GM04503 (cell line): ENCODE measurements at places on chromosomes 7 and 10.

DNA sequence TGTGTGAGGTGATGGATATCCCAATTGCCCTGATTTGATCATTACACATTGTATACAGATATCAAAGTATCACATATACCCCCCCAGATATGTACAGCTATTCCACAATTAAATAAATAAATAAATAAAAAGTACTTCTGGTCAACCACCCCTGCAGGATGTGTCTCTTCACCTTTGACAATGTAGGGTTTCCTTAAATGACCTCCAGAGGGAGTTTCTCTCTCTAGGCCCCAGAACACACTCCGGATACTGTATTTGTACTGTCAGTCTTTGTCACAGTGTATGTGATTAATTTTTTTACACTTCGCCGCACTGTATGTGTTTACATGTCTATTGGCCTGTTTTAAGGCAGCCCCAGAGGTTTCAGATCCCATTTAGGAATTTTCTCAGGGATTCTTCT lies 123.6 kb downstream of the ADCYAP1R1 start:
- DNase-seq, result no peak

GRCh38 chr10:27369880-27370279 lies 129.3 kb upstream of the ACBD5 start:
- DNase-seq, result no peak

DNA sequence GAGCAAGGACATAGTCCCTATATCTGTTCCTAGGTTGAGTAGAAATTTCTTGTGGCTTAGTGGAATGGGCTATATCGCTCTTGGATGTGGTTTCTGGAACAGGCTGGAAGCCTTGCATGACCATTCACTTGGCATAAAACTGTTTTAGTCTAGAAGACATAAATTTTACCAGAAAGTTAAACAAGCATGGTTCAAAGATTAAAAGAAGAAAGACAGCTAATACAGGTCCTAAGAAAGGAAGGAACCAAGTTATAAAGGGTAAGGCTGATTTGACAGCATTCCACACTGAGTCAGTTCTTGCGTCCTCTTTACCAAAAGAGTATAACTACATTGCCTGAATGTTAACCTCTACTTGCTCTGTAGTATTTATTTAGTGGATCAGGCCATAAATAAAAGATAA lies 724.2 kb downstream of the SORCS1 start:
- no peak for DNase-seq

DNA sequence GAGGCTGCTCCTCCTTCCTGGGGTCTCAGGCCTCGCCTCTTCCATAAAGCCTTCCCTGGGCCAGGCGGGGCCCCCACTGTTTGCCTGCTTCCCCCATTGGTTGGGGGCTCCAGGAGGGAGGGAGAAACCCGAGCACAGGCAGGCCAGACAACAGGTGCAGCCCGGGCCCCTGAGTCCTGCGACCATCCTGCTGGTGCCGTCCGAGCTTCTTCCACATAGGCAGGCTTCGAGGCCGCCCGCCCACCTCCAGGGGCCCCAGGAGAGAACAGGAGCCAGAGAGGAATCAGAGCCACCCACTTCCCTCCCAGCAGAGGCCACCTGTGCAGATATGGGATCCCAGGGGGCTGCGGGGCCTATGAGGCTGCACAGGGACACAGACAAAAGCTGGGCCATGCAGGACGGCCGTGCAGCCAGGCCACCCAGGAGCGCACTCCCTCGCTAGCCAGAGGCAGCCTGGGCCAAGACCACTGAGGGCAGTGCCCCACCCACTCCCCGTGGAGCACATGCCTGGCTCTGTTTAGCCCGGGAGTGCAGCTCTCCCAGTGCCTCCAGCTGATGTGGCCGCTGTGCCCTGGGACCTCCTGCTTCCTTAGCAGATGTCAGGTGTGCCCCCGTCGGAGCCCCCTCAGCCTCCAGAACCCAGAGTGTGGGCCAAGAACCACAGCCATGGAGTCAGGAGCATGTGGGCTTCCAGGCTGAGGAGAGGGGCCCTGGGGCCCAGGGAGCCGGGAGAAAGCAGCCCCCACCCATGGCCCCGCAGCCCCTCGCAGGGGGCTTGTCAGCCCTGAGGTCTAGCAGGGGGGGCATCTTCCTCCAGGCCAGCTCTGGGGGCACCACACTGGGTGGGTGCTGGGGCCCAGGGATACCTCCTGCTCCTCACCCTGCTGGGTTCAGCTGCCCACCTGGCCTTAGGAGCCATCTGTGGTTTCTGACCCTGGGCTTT lies 59.9 kb upstream of the INPP5A start:
- no peak for DNase-seq

GRCh38 chr7:137462074-137462715 lies 118.7 kb upstream of the PTN start:
- no peak for DNase-seq

DNA sequence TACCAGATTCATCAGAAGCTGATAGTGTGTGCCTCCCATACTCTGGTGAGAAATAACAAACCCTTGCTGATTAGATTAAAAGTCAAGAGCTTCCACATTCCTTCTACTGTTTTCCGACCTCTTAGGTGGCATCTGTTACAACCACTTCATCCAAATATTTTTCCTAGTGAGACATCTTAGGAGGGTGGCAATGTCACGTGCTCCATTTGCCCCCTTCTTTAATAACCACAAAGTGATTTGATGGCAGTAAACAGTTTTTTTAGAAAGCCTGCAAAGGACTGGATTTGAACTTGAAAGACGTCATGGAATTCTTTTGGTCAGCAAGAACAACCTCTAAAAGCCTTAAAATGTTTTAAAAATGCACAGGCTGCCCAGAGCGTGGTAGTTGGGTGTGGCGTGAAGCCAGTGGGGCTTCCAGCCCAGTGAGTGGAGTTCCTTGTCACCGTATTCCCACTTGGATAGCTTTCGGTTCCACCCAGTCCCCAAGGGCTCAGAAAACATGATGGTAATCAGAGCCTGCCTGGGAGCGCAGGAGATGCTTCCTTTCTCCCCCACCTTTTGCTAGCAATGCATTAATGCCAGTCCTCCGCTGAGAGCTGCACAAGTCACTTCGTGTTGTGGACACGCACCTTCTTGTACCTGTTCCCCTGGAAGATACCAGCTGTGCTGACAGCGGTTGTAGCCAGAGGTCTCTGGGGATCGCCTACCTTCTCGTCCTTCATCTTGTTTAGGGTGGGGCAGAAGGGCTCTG lies 256.4 kb downstream of the KIAA1217 start:
- DNase-seq, result peak; percentile 85

DNA sequence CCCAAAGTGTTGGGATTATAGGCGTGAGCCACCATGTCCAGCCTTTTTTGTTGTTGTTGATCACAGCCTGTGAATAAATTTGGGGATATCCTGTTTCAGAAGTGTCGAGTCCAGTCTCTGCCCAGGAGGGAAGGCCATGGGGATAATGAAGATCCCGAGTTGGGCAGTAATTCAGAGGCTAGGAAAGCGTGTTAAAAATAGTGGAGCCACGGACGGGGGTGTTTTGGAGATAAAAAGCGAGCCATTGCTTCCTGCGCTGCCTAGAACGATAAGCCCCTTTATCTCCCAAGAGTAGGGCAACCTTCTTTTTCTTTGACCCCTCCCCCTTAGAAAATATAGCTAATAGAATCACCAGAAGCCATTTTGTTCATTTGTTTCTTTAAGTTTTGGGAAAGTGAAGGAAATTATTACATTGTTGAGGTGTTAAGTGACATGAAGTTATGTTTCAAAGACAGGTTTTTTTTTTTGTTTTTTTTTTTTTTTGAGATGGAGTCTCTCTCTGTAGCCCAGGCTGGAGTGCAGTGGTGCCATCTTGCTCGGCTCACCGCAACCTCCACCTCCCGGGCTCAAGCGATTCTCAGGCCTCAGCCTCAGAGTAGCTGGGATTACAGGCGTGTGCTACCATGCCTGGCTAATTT lies 43.3 kb downstream of the IL15RA start:
- DNase-seq, result no peak

DNA sequence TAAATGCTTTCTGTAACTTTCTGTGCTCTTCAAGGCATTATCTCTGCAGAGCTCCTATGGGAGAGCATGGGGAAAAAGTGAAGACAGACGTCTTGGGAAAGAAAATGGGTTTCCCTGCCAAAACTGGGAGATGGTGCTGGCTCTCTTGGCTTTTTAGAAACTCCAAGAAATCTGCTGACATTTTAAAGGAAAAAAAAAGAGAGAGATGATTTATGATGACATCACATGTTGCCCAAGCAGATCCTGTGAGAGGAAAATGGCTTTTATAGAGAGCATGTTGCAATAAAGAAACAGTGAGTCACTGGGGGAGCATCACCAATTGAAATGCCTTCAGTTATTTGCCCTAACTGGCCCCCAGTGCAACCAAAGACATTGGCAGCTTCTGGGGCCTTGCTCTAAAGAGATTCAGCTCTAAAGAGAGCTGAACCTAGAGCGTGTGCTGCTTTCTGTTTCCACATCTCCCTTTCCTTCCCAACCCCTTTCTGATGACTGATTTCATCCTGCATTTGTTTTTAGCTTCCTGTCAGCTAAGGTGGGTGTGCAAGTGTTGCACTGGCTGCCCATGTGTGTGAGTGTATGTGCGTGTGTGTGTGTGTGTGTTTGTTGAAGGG lies 37.7 kb downstream of the LRMDA start:
- DNase-seq, result peak; percentile 78

GRCh38 chr7:82286798-82287140 lies 156.8 kb downstream of the CACNA2D1 start:
- DNase-seq, result no peak

- no peak for DNase-seq
Measured at GRCh38 chr10:132939957-132940790, 2.2 kb downstream of the CFAP46 start.

- no peak for DNase-seq
Measured at GRCh38 chr7:157874870-157875229, 538.0 kb downstream of the DNAJB6 start.

DNA sequence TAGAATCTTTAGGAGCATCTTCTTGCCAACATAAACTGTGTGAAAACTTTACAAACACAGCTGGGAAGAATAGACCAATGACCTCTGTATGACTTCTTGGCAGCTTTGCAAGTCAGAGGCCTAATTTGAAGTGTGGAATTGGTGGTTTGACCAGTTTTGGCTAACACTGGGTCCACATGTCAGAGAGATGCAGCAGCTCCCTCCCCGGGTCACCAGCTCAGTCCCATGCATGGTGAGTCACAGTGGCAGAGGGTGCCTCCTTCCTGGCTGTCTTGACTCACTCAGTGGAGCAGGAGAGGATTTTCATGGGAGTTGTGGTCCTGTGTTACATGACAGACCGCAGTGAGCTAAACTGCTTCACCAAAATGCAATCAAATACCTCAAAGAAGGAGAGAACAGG lies 8.2 kb upstream of the STARD3NL start:
- peak; percentile 89 for DNase-seq

DNA sequence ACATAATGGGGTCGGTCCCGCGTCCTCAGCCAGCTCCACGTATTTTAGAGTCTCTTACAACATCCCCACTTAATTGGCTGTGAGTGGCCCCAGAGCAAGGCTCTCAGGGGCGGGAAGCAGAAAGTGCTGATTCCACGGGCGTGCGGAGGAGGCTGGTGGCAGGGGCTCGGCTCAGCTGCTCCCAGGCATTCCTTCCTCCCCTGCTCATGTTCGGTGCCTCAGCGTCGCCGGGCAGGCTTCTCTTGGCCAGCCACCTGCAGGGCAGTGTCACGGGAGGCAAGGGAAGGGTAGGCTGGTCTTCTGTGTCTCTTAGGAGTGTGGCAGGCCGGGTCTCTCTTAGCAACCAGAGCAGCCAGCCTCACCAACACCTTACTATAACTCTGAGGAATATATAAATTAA lies 33.8 kb downstream of the IL15RA start:
- DNase-seq, result peak; percentile 30

- no peak for DNase-seq
Measured at GRCh38 chr7:155211761-155212160, 85.9 kb upstream of the INSIG1 start.

DNA sequence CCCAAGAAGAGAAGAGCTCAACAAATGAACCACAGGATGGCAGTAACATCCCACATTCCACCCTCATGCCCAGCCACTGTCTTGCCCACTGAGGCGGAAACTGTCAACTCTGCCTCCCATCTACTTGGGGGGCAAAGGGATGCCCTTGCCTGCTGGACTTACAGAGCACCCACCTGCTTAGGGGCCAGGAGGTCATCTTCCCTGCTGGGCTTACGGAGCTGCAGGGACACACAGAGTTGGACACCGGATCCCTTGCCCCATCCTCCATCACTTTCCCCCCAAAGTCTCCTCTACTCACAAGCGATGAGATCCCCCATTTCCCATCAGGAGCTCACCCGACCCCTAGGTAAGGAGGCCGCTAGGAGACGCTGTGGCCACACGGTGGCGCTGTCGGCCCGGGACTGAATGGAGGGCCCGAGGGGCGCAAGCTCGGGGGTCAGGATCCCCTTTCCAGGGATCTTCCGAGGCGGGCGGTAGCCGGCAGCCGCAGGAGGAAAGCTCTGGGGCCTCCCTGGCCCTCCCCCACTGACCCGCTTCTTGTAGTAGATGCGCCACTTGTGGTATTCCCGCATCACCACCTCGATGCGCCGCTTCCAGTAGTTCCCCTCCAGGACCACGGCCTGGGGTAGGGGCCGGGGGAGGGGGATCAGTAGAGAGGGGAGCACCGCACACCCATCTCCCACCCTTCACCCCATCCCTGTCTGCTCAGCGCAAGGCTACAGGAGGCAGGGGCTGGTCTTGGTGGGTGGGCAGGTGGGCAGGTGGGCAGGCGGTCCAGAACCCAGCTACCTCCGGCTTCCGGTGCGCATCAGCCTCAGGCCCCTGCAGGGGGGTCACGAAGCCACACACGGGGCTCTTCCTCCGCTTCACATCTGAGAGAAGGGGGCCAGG lies 17.3 kb downstream of the MLXIPL start:
- no peak for DNase-seq

GRCh38 chr10:114172776-114173602 lies 1.0 kb downstream of the CCDC186 start:
- no peak for DNase-seq

- no peak for DNase-seq
Measured at GRCh38 chr10:124092860-124093773, at the start of gene CHST15. CHST15 (minus strand) TSS chr10:124093598; CDS start chr10:124046212, 47,386 bp downstream.

DNA sequence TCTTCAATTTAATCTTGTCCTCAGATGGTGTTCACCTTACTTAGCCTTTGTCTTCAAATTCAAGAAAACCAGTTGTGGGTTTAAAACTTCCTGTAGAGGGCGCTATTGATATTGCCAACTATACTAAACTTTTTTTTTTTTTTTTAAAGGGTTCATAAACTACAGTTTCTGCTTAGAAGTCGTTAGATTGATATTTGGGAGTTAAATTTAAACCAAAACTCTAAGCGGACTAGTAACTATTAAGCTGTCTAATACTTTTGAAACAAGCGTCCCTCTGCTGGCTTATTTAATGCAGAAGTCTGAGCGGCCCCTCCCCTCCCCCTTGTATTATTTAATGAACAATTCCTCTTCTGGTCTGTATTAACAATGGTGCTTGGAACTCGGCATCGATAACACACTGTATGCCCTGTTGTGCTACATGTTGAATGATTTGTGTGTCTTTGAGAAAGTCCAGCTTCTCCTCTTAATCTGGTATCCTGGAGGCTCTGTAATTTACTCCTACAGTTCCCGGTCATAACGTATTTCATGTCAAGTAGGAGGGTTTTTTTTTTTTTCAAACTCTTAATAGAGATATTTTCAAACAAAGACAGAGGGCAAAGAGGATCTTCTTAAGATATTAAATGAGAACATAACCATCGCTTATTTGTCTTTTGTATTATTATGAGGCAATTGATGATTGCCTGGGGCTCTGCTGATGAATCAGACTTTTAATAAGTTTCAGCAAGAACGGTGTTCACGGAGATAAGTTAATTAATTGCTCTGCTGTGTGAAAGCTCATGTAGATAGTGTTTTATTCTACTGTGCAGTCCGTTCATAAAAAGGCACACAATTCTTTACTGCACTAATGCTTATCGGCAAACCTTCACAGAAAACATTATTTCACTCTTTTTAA lies 22.6 kb upstream of the CREB5 start:
- DNase-seq, result no peak

GRCh38 chr10:129279446-129280154 lies 187.4 kb upstream of the MGMT start:
- DNase-seq, result no peak

GRCh38 chr7:34117573-34117972 lies 212.2 kb downstream of the BMPER start:
- DNase-seq, result no peak
